Dermis microvascular lymphatic vessel endothelial cell (primary cell): ENCODE measurements at places on chromosomes 6 and 20.

- no peak for DNase-seq
Observed at GRCh38 chr6:40754461-40755045, 167.4 kb upstream of the LRFN2 start.

DNA sequence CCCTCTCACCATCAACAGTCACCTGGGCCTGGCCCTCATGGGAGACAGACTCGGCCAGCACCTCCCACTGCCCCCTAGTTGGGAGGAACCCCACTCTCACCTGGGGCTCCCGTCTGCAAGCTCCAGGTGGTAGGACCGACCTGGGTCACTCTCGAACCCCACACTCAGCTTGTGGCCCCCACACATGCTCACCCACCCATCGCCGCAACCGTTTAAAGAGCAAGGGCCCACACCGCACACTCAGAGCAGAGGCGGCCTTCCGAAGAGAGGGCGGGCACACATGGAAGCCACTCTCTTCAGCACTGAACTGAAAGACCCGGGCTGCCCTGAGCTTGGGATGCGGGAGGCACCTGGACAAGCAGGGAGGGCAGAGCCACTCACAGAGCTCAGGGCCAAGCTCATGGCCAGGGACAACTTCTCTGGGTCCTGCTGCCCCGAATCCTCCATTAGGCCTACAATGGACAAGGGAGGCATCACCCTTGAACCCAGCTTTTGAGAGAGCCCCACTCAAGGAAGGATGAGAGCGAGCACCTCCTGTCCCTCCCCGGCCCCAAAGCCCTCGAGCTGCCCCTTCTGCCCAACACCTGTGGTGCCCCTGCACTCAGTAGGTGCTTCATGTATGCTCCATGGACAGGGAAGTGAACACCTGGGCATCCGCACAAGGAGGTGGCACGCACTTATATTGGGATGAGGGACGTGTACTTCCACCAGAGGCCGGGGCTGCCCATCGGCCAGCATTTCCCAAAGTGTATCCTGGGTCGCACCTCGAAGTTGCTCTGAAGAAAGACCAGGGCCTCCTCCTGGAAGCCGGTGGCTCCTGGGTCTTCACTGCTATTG is 50.4 kb downstream of the YTHDF1 start:
- no peak for DNase-seq

- no peak for DNase-seq
Observed at GRCh38 chr6:100229512-100229911, 235.2 kb downstream of the SIM1 start.

DNA sequence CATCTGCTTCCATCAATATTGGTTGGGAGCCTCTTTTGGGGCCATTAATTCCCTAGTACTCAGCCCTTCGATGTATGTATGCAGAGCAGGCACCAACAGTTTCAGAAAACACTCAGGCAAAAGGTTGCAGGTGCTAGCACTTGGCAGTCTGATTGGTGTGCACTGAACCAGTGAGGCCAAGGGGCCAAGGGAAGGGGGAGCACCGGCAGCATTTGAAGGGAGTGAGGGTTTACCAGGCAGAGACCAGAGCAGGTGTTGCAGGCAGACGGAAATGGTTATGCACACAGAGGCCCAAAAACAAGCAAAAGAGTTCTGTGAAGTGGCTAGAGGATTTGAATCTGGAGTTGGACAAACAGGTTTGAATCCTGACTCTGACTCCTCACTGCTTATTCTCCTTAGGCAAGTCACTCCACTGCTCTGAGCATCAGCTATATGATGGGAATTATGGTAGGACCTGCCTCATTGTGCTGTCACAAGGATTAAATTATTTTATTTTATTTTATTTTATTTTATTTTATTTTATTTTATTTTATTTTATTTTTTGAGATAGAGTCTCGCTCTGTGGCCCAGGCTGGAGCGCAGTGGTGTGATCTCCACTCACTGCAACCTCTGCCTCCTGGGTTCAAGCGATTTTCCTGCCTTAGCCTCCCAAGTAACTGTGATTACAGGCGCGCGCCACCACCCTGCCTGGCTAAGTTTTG is 58.1 kb upstream of the SHLD1 start:
- DNase-seq: no peak

- DNase-seq: no peak
Observed at GRCh38 chr6:11333132-11333849, 100.8 kb upstream of the NEDD9 start.

- peak; percentile 80 for DNase-seq
Observed at GRCh38 chr6:22062807-22063408, 233.9 kb downstream of the PRL start.

DNA sequence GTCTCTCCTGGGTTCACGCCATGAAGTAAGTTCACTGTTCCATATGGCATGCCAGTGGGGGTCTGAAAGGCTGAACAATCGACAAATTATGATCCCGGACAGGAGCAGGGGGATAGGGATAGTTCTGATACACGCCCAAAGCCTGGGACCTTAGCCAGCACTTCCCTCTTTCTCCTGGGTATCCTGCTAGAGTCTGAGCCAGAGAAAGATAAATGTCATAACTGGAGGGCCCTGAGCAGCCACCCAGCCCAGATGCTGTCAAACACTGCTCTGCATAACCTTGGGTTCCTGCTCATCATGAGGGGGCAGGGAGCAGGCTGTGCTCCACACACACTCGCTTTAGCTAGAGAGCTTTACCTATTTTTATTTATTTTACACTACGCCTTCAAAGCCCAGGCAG is 12.3 kb downstream of the EDEM2 start:
- DNase-seq: no peak

DNA sequence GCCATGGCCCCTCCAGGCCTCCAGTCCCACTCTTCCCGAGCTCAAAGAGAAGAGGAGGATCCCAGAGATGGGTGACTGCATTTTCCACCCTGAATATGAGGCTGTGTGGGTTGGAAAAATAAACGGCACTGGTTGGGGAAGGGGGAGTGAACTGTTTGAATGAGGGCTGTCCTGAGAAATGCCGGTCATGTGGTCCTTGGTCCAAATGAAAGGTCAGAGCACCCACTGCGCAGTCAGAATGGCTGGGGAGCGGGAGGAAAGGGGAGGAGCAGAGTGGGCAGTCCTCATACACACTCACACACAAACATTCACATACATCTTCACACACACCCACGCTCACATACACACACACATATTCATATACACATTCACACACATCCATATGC is 83.1 kb downstream of the MRPL14 start:
- DNase-seq: no peak

DNA sequence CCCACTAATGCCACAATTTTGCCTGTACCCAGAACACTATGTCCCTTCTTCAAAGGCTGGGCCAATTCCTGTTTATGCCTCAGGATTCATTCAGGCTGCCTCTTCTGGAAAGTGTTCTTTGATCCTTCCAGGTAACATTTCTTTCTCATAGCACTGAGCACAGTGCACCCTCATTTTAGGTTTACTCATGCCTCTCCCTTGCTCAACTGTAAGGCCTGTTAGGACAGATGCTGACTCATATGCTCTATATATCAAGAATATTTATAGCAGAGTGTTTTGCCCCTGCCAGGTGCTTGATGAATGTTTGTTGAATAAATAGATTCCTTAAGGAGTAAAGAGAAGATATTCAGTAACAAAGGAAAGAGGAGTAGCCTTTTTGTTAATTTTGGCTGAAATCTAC is 263.9 kb downstream of the PHF3 start:
- no peak for DNase-seq

GRCh38 chr6:31900917-31901414 is 920 bp downstream of the ZBTB12 start:
- DNase-seq: no peak

- no peak for DNase-seq
Observed at GRCh38 chr6:107458672-107459282, 587 bp downstream of the PDSS2 start.

DNA sequence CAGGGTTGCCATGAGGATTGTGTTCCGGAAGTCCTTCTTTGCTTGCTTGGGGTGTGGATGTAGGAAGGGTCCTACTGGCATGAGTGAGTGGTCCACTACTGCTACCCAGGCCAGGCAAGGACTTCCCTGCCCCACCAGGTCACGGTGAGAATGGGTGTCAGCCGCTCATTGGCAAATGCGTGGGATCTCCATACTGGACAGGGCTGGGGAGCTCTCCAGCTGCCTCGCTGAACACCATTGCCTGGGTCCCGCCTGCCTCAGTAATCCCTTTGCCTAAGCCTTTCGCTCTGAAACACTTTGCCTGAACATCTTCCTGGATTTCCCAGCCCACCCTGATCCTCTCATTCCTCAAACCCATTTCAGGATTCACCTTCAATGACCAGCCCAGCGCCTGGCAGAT is 59.5 kb downstream of the CTCFL start:
- no peak for DNase-seq

DNA sequence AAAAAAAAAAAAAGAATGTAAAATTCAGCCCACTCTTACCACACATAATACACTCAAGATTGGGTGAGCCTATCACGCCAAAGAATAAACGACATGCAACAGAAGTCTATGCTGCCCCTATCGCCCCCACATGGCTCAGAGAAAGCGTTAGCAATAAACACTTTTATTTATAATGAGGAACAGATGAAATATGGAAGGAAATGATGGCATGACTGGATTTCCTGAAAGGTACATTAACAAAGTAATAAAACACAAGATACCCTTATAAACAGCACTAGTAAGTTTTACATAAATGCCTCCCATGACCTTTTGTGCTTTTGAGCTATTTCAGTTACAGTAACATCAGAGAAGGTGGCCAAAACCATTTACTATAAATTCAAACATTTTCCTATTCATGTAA is 71.4 kb upstream of the SCAF8 start:
- DNase-seq: peak; percentile 92

DNA sequence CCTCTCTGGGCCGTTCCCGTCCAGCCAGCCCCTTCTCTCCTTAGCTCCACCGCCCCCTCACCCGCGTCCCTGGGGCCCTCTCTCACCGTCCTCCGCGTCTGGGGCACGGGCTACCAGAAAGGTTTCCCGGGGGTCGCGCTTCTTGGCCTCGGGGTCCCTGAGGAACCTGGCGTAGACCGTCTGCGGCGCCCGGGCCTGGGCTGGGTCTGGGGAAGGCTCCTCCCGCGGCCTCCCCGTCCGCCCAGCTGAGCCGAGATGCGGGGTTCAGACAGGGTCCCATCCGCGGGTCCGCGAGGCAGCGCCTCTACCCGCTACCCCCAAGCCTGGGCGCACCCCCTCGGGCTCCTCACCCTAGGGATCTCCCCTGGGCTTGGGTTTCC is 1.1 kb downstream of the TULP1 start:
- no peak for DNase-seq

GRCh38 chr6:32167154-32167760 is 2.9 kb downstream of the EGFL8 start:
- no peak for DNase-seq

DNA sequence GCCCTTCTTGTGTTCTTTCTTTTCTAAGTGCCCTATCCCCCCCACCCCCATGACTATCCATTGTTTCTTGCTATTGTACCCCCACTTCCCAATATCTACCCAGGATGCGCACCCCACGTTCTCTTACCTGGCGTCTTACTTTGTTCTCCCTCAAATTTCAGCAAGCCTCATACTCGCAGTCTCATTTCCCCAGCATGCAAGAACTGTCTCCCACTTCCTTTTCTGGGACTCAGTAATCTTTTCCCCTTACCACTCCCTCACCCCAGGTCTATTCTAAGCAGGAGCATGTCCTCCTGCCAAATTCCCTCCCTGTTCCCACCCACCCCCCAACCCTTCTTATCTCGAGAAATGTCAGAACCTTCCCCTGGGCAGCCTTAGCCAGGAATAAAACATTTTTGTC is 1.7 kb upstream of the EHMT2 start:
- no peak for DNase-seq

DNA sequence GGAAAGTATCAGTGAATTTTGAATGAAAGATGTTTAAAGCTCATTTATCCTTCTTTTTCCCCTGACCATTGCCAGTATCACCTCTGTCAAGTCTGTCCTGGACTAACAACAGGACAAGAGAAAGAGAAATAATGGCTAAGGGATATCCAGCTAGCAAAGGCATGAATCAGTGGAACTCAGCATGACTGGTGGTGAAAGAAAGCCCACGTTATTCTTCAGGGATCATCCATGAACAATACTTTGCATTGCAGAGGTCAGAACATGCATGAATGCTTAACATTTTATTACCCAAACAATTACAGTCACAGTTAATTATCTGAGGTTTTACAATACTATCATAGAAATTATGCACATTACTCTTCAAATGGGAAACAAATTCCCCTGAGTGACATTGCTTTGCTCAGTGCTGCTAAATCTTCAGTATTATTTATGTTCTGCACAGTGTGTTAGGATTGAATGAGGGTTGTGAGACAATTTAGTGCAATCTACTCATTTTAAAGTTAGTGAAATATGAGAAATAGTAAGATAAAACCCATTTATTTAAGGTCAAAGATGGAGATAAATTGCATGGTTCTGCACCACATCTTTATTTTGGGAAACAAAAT is 350.7 kb downstream of the KHDRBS2 start:
- no peak for DNase-seq

GRCh38 chr6:37741757-37742400 is 44.2 kb upstream of the MDGA1 start:
- DNase-seq: no peak

- DNase-seq: no peak
Observed at GRCh38 chr6:35218021-35218420, 4.3 kb downstream of the SCUBE3 start.

DNA sequence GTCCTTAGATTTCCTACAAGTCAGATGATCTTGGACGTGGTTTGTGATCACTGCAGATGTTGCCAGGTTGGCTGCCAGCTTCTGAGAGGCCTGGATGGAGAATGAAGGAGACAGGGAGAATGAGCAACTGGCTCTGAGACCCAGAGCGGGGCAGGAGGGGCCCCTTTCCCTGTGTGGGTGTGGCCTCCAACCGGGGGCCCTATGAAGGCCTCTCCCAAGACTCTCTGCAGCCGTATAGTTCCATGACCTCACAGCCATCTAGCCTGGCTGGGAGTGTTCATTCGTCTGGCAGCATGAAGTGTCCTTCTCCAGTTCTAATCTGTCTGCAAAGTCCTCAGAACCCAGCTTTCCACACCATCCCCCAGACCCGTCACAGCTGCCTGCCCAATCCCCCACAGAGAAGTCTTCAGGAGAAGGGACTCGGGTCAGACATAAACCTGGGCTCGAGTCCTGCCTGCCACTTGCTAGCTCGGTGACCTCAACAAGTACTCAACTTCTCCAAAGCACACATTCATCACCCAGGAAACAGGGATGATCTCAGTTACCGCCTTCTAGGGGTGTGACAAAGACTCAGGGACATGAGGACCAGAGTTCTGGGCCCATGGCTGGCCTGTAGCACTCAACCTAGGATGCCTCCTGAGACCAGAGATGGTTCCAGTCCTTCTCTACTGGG is 122.6 kb downstream of the EDN3 start:
- no peak for DNase-seq

DNA sequence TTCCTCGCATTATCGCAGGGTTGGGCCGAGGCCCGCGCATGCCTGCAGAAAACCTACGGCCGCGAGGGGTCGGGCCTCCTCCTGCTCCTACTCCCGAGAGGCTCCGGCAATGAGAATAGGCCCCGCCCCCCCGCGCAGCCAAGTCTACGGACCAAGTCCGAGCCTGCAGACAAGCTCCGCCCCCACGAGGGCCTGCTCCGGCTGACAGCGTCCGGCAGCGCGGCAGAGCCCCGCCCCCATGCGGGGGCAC is 3.1 kb upstream of the GPSM3 start:
- DNase-seq: peak; percentile 98

DNA sequence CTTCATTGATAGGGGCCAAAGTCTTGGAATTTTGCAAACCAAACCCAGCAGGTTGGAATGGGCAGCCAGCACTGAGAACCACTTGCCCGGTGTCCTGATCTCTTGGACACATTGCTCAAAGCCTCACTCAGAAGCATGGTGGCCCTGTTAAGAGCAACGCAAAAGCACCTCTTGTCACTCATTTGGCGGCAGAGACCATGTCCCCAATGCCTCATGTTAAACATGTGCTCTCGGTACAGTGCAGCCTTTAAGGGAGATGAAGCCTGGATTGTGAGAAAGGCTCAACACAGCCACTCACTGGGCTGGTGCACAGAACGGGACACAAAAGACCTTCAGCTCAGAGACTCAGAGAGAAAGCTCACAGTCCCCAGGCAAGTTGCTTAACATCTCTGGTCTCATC is 298.4 kb upstream of the PRDM1 start:
- no peak for DNase-seq
